ENCODE measurements at places on chromosomes 2 and 18.
A peak's percentile ranks its signal among the peaks of the same experiment; 100 is the strongest.

GRCh38 chr2:105771836-105772235, 27.1 kb downstream of the NCK2 start:
- no peak for DNase-seq

- DNase-seq: no peak
Measured at GRCh38 chr2:159148901-159149300, 137.6 kb downstream of the WDSUB1 start.

GRCh38 chr2:201411421-201411820, 39.8 kb downstream of the TRAK2 start:
- no peak for DNase-seq

DNA sequence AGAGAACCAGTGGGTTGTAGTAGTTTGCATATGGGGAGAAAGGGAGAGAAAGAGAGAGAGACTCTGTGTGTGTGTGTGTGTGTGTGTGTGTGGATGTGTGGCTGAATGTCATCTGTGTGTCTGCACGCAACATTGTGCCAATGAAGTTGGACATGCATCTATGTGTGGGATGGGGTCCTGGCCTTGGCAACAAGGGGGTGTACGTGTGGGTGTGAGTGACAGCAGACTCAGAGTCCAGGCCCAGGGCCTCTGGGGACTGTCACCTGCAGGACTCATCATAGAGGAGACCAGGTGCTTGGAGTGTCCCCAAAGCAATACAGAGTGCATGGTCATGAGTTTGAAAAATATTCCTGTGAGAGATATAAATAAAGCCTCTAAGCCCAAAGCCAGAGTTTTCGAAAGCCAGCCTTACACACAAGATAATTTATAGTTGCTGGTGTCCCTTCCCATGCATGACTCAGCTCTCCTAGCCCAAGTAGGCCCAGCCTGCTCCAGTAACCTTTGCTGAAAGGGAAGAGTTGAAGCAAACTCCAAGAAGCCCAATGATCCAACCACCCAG, 59.9 kb downstream of the TNP1 start:
- no peak for DNase-seq

- DNase-seq: no peak
Measured at GRCh38 chr2:160509016-160509415, 15.4 kb upstream of the RBMS1 start.

- DNase-seq: no peak
Measured at GRCh38 chr2:3965953-3966352, 262.6 kb downstream of the DCDC2C start.

DNA sequence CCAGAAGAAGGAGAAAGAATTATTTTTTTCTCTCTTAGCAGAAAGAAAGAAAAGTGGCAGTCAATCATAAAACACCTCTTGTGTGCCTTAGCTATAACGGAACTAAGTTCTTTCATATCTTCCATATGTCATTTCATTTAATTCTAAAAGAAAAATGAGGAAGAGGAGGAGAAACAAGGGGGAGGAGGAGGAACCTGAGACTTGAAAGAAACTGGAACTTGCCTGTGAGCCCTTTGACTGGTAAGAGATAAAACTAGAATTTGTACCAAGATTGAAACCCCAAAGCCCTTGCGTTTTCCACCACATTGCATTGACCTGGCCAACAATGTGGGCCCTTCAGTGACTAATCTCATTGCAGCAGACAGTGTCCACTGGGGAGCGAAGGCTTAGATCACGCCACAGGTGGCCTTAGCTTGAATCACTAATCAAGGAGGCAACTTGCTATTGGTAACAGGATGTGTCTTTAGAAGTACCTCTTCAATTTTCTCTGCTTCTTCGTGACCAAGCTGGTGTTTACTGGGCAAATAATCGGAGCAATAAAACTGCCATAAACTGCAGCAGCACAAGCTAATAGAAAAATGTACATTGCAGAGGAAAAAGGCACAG, 307.9 kb downstream of the CLIP4 start:
- DNase-seq: no peak

DNA sequence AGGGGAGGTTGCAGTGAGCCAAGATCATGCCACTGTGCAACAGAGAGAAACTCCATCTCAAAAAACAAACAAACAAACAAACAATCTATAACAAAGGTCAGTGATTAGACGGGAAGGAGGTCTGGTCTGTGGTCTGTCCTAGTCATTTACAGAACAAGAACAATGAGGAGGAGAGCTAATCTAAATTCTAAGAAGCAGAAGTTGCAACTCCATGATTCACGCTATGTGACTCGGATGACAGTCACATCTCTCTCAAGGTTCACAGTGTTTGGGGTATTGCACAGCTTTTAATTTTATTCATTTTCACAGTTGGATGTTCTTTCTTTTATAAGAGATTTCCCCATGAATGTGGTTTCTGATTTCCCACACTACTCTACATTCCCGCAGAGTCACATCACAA, 218.7 kb upstream of the PIEZO2 start:
- DNase-seq: no peak

DNA sequence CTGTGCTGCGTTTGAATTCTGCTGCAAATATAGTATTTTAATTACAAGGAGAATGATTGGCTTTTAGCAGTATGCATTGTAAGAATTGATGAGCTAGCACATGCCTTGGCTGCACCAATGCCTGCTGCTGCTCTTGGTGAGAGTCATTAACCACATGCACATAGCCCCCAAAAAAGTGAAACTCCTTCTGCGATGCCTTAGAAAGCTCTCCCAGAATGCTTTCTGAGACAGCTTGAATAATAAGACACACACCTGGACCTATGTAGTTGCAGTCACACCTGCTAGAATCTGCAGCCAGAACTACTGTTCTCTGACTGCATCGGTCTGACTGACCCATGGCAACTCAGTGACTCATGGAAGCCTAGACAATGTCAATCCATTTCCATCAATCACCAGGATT, 170.1 kb upstream of the DDX18 start:
- DNase-seq: no peak

DNA sequence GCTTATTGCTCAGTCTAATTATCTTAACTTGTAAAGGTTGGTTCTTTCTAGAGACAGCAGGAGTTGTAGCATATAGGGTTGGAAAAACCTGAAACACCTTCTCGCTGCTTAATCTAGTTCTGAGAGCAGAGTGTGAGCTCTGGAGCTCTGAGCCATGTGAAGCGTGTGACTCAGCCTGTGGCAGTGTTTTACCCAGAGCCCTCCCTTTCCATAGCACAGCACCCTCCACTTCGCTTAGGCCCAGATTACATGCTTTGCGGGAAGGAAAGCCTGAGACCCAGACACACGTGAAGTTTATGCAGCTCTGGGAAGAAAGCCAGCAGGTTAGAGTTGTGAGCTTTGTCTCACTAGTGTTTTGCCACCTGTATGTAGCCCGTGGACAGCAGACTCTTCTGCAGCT, 74.5 kb downstream of the INPP4A start:
- no peak for DNase-seq

GRCh38 chr2:41966920-41967319, 80.9 kb upstream of the PKDCC start:
- no peak for DNase-seq

- DNase-seq: no peak
Measured at GRCh38 chr2:167142554-167142953, 254.3 kb downstream of the XIRP2 start.

DNA sequence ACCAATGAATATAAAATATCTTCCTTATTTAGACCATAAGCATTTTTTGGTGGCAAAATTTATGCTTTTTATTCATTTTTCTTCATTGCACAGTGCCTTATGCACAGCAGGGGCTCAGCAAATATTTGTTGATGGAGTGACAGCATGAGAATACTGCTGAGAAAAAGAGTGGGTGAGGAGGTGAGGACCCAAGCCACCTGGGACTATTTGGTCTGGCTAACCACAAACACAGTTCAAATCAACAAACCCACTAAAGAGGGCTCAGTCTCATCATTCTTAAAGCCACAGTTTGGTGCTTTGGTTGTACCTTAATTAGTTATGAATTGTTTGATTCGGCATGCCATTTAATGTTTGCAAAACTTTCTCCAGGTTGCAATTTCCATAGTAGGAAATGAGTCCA, 183.5 kb upstream of the ZNF521 start:
- no peak for DNase-seq

DNA sequence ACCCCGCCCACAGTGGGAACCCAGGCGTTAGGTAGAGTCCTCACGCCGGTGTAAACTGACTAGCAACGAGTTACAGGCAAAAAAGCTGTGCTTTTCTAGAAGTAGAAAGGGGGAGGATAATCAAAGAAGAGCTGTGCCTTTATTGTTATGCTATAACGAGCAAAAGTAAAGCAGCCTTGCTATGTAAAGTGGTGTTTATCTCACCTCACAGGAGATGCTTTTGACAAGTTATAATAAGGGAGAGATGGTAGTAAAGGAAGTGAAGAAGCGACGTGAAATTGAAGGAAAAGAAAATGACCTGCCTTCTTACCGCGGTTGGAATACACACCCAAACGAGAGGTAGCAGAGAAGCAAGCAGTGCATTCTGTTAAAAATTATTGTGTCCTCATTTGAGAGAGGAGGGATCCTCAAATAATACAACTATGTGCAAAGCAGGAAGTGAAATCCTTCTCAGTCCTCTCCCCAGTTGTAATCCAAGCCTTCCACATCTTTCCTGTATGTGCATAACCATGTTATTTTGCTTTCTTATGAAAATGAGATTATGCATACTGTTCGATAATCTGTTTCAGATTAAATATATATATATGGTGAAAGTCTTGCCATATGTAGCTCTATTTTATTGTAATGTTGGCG, 962 bp downstream of the TANK start:
- no peak for DNase-seq

DNA sequence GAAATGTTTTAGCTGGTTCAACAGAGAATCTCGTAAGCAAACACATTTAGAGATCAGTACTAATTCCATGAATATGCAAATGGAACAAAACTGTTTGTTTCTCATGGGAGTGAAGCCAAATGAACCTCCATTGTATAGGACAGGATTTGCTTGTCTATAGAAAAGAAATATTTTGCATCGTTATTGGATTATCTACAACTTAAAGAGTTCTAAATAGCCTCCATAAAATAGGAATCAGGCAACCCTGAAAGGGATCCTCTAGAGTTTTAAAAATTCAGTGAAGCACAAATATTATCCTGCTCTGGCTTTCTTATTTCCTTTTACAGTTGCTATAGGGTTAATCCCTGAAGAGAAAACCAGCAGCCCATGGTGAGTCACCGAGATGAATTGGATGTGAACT, 378.4 kb upstream of the NRXN1 start:
- no peak for DNase-seq

DNA sequence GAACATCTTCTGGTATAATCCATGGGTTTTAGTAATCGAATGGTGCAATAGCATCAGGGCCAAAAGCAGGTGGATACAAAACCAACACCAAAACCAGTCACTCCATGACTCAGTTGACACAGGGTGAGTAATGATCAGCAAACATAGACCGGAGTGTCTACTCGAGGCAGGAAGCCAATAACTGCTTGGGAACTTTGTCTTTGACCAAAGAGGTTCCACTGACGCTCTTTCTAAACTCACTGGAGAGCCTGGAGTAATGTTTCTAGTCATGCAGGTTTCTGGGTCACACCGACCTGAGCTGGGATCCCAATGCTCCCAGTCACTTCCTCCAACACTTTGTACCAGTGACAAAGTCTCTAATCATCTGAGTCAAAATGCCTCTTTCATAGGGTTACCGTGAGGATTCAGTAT, 30.9 kb downstream of the MREG start:
- DNase-seq: no peak

- peak; percentile 54 for DNase-seq
Measured at GRCh38 chr2:54558188-54559005, 102.3 kb downstream of the SPTBN1 start.

GRCh38 chr2:1420746-1421480, 7.7 kb downstream of the TPO start:
- DNase-seq: no peak

DNA sequence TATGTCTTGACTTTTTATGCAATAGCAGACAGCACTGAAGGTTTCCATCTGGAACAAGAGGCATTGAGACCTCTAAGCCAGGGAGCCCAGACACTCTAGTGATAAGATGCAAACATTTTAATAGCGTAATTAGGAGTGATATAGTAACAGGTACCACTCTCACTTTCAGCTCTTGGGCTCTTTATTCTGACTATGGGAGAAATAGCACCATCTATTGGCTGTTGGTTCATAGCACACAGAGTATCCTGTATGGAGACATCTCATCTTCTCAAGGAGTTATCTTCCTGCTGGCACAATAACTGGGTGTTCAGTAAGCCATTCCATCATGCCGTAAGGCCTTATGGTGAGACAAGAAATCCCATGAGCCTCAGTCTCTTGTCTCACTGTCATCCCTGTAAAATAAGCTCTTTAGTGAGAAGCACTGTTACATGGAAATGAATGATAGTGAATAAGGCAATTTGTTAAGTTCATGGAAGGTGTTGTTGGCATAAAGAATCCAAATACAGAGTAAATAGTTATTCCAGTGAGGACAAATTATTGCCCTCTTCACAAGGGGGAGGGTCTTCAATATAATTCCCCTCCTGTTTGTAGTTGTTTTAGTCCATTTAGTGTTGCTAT, 48.3 kb downstream of the THUMPD2 start:
- peak; percentile 31 for DNase-seq

DNA sequence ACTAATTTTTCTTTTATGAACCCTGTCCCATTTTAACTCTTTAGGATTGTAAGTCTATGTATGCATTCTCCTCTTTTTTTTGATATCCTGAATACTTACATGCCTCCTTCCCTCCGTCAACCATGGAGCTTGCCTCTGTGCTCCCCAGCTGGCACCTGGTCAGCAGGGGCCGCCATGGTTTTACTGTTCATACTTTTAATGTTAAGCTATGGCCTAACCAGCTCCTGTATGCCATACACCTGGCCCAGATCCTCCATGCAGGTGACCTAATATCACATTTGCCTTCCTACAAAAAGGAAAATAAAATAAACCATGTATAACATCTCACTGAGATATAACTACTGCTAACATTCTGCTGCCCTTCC, 283.1 kb upstream of the TRIB2 start:
- DNase-seq: no peak

DNA sequence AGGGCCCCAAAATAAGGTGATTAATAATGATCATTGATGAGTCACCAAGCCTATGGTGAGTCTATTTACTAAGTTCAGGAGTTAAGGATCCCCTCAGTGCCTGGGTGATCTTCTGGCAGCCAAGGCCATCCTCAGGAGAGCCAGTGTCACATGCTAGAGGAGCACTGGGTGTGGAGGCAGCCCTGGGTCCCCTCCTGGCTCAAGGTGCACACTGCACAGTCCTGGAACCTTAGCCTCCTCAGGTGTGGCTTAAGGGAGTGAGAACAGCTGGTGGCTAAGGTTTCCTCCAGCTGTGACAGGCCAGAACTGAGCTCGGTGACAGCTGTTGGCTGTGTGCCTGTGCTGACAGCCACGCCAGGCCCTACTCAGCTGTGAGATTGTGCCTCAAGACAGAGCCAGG, 52.1 kb upstream of the ACAA2 start:
- no peak for DNase-seq
